ENCODE measurements at places on chromosomes 4 and X.

- DNase-seq, result no peak
These were observed 96.6 kb upstream of the GATB start for GRCh38 chr4:151857368-151857767.

DNA sequence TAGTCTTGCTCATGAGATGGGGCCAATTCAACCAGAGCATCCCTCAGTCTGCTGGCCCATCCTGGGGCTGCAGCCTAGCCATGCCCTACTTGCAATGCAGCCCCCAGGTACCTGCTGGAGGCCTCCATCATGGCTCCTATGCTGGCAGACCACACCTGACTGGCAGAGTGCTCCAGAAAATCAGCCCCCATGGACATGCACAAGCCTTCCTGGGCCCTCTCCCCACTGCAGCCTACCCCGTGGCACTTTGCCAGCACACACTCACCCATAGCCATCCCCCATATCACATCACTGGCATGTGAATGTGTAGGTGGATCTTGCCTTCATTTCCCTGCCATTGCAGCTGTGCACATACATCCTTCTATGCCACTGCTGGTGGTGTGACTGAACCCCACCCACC is 381.8 kb downstream of the UBE2NL start:
- no peak for DNase-seq

GRCh38 chr4:184476695-184477094 is 2.3 kb upstream of the IRF2 start:
- no peak for DNase-seq

GRCh38 chr4:159366966-159367780 is 264.3 kb downstream of the RAPGEF2 start:
- no peak for DNase-seq

DNA sequence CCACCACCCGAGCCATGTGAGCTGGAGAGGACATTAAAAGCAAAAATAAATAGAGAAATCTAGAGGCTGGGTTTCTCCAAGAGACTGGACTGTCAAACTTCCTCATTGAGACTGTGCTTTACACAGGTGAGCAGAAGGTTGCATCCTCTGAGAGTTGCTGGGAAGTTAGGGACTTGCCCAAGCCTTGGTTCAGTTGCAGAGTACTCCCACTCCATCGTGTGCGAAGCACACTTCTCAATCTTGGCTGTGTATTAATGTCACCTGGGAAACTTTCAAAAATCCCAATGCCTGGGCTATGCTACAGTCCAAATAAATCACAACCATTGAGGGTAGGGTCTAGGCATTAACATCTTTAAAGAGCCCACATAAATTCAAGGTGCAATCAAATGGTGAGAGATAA is 89.2 kb downstream of the ZNF330 start:
- DNase-seq, result no peak

- DNase-seq, result no peak
These were observed 33.2 kb upstream of the ARMCX4 start for GRCh38 chrX:101452056-101452455.

DNA sequence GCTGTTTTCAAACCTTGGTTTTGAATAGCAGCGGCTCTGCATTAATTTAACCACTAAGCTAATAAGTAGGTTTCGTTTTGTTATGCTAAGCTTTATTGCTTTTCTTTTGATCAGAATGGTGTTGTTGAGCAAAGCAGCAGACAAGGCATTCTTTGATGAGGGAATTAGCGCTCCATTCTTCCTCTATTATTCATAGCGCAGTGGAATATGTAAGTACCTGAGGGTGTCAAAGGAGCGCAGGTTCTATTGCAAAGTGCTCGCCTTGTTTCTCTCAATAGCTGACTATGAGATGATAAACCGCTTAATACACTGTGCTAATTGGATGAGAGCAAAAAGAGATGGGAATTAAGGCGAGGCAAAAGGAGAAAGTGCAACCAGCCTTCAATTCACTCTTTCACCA is 16.3 kb downstream of the ARX start:
- no peak for DNase-seq
